ENCODE measurements at places on chromosomes 6 and 20.

GRCh38 chr6:45377043-45377553 lies 636 bp downstream of the SUPT3H start:
- peak; percentile 5 for DNase-seq

DNA sequence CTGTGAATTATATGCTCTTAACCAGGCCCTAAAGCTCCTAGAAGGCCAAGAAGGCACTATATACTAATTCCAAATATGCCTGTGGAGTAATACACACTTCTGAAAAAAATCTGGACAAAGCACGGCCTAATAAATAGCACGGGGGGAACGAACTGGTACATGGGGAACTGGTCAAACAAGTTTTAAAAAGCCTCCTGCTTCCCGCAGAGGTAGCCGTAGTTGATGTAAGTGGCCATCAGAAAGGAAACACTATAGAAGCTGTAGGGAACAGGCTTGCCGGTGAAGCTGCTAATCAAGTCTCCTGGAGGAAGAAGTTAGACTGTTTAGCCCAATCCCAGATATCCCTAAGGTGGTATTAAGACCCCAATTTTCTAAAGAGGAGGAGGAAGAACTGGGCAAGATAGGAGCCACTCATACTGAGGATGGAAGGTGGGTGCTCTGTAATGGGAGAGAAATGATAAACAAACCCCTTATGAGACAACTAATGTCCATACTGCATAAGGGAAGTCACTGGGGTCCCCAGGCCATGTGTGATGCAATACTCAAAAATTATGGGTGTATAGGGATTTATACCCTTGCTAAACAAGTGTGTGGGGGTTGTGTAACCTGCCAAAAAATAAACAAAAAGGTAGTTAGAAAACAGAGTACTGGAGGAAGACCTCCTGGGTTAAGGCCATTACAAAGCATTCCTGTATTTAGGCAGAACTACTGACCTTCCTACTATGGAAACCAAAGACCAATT lies 27.1 kb upstream of the ZNF318 start:
- no peak for DNase-seq

- no peak for DNase-seq
Observed at GRCh38 chr6:152952045-152952444, 30.8 kb downstream of the FBXO5 start.

GRCh38 chr6:105015482-105015881 lies 58.6 kb downstream of the LIN28B start:
- no peak for DNase-seq

DNA sequence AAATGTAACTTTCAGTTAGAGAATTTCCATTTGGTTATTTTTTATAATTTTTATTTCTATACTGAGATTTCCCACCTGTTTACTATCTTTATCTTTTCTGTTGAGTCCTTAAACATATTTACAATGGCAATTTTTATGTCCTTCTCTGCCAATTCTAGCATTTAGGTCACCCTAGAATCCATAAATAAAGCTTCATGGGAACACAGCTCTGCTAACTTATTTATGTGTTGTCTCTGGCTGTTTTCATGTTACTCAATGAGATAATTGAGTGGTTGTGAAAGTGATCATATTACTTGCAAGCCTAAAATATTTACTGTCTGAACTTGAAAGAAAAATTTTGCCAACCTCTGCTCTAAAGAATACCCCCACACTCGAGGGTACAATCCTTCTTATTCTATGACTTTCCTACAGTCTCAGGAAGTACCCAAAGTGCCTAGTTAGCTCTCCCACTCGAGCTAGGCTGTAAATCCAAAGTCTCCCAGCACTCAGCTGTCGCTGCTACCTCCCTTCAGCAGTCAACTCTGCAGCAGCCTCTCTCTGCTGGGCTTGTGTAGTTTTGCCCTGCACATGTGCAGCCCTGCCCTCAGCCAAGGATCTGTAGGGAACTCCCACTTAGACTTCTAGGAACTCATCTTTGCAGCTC lies 53.5 kb upstream of the GCLC start:
- no peak for DNase-seq

DNA sequence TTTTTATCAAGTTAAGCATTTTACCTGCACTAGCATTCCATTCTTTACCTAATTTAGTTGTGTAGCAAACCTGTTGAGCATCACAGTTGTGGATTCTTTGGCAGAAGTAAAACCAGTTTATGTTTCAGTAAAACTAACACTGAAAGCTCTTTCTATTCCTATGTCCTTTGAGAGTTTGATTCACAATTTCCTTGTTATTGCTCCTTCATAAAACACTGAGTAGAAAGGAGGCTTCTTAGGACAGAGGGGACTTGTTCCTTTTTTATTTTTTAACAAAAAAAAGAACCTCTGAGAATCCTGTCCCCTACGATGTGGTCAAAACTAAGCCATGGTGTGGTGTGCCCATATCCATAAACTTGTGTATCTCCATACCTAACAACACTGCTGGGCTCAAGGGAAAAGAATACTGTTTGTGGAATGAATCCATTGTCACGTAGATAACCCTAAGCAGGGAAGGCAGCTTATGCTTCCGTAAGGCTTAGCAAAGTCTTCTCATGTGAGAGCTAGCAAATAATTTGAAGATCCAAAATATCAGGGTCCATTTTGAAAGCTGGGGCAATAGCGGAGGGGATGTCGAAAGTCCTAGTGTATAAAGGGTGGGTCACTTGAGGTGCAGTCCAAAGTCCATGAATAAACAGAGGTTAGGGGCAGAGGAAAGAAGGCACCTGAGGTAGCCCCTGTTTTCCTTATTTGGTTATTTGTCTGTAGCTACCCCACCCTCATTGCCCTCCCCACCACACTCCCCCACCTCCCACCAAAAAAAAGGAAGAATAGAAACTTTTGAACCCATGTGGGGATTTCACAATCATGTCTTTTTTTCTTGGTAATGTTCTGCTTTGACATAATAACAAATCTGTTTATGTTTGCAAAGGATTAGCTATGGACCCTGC lies 71.0 kb downstream of the PLAGL1 start:
- DNase-seq: no peak

GRCh38 chr6:34555007-34555322 lies 1.2 kb downstream of the SPDEF start:
- no peak for DNase-seq

- no peak for DNase-seq
Observed at GRCh38 chr20:58188527-58188926, 39.9 kb downstream of the ANKRD60 start.

DNA sequence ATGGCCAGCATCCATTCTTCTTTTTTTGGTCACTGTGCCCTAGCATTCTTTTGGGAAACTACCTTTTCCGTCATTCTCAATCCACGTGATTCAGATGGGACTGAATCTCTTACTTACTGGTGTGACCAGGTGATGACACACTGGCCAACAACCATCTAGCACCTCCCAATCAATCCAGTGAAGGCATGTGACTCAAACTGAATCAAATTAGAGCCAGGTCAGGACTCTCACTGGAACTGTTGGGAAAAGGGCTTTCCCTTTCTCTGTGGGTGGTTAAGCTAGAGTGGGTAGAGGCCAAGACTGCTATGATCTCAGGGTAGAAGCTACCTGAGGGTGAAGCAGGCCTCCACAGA lies 36.2 kb upstream of the ZMYND8 start:
- no peak for DNase-seq

- DNase-seq: no peak
Observed at GRCh38 chr6:137165375-137166246, 7.8 kb downstream of the IL22RA2 start.

DNA sequence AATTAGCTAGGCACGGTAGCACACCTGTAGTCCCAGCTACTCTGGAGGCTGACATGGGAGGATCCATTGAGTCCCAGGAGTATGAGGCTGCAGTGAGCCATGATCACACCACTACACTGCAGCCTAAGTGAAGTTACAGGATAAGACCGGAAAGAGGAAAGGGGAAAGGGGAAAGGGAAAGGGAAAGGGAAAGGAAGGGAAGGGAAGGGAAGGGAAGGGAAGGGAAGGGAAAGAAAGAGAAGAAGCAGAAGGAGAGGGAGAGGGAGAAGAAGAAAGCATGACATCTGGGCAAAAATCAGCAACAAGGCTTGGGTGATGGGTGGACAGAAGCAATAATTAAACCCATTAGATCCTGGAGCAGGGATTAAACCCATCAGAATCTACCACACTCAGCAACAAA lies 101.7 kb upstream of the RAB32 start:
- DNase-seq: no peak

DNA sequence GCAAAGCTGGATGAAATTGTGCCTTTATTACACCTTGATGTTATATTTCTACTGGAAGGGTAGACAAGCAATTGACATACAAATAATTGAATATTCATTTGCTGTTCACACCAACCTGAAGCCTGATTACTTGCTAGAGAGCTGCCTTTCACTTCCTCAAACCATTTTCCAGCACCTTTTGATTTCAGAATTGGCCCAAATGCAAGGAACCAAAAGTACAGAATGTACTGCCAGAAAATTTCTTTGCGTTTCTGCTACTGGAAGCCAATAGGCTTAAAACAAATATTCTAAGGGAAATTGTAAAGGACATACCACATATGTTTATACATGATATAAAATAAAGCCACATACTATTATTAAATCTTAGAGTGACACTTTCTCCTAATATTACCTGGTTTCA lies 94.5 kb downstream of the RFPL4B start:
- no peak for DNase-seq

DNA sequence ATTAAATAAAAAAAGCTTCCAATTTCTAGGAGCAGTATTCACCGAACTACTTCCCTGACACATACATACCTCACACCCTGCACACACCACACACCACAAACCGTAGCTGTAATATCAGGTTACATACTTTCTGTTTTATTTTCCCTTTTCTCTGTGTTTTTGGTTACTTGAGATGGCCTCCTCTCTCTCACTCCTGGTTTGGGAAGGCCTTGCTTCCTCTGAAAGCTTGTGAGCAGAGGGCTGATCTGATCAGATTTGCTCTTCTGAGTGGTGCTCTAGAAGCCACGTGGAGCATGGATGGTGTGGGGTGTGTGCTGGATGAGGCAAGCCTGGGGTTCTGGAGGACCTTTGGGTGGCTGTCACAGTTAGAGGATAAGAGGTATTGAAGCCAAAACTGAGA lies 20.9 kb downstream of the UTRN start:
- no peak for DNase-seq

GRCh38 chr20:31674895-31675827 lies 37.4 kb downstream of the COX4I2 start:
- DNase-seq: peak; percentile 80

- no peak for DNase-seq
Observed at GRCh38 chr6:148890652-148891404, 144.0 kb downstream of the UST start.

GRCh38 chr6:10682355-10682988 lies 11.9 kb downstream of the C6orf52 start:
- no peak for DNase-seq

DNA sequence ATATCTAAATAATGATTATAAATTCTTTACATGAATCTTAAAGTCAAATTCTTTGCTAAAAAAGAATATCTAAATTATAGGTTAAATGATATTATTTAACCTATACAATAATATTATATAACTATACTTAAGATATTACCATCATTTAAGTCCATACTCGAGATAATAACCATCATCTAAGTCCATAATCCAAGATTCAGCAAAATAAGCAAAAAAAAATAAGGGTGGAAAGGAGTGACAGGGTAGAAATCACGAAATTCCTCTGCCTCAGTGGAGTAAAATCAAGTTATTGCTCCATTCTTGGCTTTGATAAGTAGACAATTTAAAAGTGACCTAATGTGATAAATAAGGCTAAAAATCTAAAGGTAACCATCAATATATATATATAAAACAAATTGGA lies 9.7 kb downstream of the IL17A start:
- no peak for DNase-seq

DNA sequence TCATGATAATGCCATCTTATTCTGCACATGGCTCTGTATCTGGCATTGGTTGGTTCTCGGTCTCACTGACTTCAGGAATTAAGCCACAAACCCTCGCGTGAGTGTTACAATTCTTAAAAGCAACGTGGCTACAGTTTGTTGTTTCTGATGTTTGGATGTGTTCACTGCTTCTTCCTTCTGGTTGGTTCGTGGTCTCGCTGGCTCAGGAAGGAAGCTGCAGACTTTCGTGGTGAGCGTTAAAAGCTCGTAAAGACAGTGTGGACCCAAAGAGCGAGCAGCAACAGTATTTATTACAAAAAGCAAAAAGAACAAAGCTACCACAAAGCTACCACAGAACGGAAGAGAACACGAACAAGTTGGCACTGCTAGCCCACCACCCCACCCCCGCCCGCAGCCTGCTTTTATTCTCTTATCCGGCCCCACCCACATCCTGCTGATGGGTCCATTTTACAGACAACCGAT lies 51.1 kb downstream of the MYLIP start:
- no peak for DNase-seq

DNA sequence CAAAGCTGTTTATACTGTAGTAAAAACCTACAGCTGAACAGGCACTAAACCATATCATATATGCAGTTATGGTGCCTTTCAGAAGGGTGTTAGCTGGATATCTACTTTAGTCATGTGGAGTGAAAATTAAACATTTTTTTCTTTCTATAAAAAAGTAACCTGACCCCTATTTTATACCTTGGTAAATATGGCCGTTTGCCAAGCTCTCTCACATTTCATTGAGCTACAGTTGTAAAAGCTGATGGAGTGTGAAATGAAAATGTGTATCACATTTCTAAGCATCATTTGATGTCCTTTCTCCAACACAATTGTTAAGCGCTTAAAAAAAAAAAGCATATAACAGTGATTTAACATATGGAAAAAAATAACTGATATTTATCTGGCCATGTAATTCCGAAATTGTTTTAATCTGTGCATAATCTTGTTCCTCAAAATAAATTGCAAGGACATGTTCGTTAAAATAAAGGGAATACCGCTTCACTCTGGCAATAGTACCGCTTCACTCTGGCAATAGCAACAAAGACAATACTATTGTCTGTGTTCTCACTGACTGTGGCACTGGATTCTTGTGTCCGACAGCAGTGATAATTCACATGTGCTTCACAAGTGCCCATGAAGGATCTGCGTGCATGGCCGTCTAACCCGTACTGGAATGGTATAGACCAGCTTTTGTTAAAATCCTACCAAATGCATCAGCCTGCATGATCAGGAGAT lies 391.8 kb upstream of the SOX4 start:
- DNase-seq: no peak

GRCh38 chr6:158817728-158818580 lies 1.2 kb downstream of the EZR start:
- no peak for DNase-seq

GRCh38 chr6:84093441-84094435 lies 60.2 kb downstream of the MRAP2 start:
- no peak for DNase-seq

- no peak for DNase-seq
Observed at GRCh38 chr20:37939701-37940560, 37.0 kb downstream of the VSTM2L start.

GRCh38 chr6:88456221-88456859 lies 290.2 kb upstream of the CNR1 start:
- no peak for DNase-seq
